ENCODE measurements at places on chromosomes 1 and 21.

GRCh38 chr1:32023351-32023750, 9.7 kb downstream of the KHDRBS1 start:
- no peak for DNase-seq

GRCh38 chr21:14403681-14404318, 20.9 kb upstream of the HSPA13 start:
- DNase-seq: peak; percentile 68

- no peak for DNase-seq
Observed at GRCh38 chr1:228343191-228343661, 63.4 kb downstream of the TRIM11 start.

- no peak for DNase-seq
Observed at GRCh38 chr1:64683419-64683818, 61.5 kb upstream of the RAVER2 start.

- DNase-seq: no peak
Observed at GRCh38 chr1:18560692-18561091, 70.0 kb upstream of the PAX7 start.

DNA sequence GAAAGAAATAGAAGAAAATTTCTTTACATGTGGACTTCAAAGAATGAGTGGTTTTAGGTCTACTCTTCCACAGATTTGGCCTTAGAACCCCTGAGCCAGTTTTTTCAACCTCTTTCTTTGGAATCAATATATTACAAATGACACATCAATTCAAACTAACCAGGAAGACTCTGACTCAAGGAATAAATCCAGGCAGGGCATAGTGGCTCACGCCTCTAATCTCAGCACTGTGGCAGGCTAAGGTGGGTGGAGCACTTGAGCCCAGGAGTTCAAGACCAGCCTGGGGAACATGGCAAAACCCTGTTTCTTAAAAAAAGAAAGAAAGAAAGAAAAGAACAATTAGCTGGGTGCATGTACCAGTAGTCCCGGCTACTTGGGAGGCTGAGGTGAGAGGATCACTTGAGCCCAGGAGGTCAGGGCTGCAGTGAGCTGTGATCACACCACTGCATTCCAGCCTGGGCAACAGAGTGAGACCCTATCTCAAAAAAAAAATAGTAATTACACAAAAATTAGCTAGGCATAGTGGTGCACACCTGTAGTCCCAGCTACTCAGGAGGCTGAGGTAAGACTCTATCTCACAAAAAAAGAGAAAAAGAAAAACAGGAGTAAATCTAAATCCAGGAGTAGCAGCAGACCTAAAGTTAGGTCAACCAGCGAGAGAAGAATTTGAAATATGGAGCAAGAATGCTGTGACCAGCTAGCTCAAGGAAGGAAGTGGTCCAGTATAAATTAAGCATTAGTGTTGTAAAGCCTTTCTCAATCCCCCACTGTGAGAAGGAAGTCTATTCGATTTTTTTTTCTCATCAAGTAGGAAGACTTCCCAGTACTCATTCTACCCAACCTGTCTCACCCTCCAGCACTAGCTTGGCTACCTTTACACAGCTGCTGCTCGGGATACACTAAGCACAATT, 1.9 kb downstream of the SORT1 start:
- peak; percentile 73 for DNase-seq

DNA sequence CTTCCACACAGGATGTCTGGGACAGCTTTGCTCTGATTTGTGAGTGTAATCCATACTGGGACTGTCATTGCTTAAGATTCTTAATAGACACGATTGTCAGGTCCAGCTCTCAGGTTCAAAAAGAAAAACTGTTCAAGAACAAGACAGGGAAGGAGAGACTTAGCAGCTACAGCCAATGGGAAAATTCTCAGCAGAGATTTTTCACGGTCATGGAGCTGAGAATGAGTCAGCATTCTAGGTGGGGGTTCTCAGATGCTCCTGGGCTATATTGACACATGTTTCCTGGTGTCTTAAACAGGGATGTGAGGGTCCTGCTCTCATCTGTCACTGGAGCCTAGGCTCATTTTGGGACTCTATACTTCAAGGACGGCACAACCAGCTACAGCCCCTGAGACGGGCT, 318.3 kb downstream of the RRAGC start:
- no peak for DNase-seq

GRCh38 chr1:247335882-247336281, 4.2 kb upstream of the ZNF496 start:
- no peak for DNase-seq

DNA sequence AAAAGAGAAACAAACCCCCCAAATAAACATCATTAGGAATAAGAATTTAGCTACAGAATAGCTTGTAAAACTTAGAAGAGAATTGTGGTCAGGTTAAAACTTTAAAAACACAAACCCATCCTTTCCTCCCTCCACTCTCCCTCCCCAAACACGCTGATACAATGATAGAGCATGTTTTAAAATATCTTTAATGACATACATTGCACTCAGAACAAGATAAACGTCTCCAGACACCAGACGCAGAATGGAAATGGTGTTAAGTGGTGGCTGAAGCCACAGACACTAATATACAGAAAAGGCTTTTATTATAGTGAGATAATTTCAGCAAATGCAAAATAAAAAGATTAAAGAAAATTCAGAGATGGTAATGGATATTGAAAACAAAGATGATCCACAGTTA, 58.9 kb upstream of the SAMD13 start:
- DNase-seq: no peak

- no peak for DNase-seq
Observed at GRCh38 chr21:44783020-44783696, 18.5 kb downstream of the UBE2G2 start.

GRCh38 chr1:14543191-14543840, 55.2 kb upstream of the KAZN start:
- DNase-seq: no peak

DNA sequence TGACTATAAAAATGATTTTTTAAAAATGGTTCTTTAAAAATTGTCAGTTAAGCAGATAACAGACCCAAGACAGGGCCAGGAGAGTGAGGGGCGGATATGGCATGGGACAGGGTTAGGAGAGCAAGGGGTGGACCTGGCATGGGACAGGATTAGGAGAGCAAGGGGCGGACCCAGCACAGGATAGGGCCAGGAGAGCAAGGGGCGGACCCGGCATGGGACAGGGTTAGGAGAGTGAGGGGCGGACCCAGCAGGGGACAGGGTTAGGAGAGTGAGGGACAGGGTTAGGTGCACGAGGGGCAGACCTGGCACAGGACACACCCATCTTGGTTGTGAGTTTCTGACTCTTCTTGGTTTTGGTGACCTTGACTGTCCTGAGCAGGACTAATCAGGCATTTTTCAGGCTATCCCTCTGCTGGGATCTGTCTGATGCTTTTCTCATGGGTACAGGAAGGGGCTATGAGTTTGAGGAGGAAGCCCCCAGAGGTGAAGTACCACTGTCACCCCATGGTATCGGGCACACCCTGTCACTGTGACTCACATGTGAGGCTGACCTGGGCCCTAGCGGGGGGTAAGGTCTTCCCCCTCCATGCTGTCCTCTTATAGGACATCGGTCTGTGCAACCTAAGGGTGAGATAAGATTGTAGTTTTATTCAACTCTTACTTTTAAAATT, 159.0 kb upstream of the COL6A1 start:
- DNase-seq: no peak

DNA sequence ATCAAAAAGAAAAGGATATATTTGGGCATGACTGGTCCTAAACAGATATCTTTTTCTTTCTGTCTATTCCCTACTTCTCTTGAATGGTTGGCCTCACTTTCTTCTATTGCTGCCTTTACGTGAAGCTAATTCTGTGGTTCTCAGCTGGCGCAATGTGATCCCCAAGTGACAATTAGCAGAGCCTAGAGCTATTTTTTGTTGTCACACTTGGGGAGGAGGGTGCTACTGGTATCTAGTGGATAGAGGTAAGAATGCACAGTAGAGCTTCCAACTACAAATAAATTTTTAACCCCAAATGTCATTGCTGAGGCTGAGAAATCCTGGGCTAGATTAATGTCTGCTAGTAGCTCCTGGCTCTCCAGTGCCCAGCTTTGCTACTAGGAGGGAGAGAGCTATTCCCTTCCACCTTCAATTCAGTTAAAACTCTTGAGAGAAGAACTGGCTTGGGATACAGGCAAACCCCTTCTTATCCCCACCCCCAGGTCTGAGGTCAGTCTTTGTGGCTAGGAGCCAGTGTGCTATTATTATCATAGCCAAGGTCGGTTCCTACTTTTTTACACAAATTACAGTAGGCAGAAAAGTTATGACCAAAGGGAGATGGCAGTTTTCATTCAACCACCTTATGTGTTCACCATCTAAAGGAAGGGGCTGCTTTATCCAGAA, 102.1 kb downstream of the SNX7 start:
- DNase-seq: peak; percentile 21

DNA sequence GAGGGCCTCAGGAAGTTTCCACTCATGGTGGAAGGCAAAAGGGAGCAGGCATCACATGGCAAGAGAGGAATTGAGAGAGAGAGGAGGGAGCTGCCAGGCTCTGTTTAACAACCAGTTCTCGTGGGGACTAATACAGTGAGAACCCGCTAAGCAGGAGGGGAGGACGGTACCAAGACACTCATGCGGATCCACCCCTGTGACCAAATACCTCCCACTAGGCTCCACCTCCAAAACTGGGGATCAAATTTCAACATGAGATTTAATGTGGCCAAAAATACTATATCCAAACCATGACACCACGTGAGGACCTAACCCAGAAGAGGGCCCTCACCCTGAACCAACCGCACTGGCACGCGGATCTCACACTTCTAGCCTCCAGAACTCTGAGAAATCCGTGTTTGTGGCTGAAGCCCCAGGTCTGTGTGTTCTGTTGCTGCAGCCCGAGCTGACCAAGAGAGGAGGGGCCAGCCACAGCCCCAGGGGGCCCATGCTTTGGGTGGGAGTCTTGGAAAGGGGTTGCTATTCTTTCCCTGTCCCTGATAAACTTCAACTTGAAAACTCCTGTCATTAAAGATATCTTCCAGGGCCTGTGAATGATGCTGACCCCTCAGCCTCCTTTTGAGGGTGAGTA, 32.0 kb downstream of the TRIM67 start:
- no peak for DNase-seq

DNA sequence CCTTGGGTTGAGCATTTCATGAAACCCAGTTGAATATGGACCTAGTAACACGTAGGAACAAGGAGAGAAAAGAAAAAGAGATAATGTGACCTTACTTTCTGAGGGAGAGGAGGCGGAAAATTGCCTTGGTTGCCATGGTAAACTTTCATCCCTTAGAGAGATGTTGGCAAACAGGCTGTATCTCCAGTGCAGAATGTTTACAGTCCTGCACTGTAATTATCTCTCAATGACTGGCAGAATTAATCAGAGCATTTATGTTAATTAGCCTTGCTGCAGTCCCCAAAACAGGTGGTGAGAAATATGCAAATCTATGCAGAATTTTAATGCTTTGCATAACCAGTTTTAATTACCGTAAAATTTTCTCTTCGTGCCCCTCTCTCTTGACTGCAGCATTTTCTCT, 147.3 kb downstream of the CD247 start:
- DNase-seq: no peak

DNA sequence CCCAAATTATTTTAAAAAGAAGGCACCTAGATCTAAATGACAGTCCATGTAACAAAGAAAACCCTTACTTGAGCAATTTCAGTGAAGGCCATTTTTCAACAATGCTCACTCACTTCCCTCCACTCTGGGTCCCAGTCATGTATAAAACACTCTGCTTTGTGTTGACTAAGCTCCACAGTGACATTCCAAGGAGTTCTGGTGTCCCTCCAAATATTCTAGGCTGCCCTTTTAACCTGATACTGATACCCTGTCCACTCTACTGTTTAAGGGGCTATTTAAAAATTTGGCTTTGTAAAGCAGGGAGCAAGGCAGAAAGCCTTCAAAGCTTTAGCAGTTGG, 73.6 kb downstream of the GNG12 start:
- no peak for DNase-seq

DNA sequence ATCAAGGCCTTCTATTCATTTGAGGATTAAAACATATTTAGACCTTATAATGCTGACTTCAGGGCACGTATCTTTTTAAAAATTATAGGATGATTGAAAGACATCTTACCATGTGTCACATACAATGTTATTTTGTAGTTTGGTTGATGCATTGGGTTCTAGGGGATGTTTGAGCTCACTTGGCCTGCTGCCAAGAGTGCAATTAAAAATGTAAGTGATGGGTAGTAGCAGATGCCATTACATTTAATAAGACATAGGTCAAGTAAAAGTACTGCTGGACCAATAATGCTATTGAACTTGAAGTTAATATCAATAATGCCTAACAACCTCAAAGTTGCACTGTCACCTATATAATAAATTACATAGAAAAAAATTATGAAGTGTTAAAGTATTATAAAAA, 616.5 kb upstream of the RGS18 start:
- no peak for DNase-seq

DNA sequence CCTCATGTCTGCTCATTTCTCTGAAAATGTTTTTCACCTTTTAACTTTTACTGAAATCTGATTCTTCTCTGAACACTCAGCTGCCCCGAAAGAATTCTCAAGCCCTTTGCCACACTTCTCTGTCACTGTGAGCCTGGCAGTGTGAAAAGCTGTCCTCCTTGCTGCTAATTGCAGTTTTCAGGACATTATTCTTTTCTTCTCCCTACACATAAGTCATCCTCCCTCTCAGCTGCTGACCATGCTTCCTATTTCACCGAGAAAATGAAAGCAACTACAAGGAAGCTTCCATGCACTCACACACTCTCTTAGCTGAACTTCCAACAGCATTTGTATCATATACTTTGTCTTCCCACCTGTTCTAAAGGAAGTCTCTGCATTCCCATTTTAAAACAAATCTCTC, 15.8 kb downstream of the OLFM3 start:
- no peak for DNase-seq

DNA sequence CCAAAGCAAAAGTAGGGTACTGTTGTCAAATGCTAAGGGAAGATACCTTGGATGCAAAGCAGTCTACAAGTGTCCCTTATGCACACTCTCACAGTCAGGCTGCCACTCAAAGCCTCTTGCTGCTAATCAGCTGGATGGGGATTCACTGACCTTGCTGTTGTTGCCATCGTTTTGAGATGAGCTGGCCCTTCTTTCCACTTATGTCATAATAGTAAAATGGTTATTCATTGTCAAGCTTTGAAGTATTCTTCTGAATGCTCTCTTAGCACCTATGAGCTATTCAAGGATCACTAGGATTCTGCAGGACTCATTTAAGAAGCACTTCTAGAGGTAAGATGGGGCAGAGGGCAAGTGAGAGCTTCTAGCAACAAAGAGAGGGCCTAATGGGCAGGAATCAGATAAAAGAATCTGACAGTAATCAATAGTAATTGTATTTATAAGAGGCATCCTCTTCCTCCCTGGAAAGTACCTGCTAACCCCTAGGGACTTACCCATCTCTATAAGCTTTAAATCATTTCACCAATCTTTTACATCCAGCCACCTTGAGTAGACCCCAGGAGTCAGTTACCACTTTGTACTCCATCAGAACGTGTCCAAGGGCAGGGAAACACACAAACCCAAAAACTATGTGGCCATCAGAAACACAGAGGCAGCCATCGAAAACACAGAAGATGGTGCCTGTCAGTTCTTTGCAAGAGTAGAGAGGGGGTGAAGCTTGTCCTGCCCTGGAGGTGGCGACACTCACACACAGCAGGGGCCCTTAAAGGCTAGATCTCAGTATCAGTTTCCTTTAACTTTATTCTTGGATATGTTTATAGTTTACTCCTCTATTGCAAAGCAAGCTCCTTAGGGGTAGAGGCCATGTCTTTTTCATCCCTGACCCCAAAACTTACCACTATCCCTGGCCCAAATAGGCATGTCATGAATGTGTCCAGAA, 103.7 kb upstream of the NFIA start:
- no peak for DNase-seq

Data from Kasumi-1 (cell line).